OCI-M1 (cell line): ENCODE measurements at places on chromosomes 7 and 10.

DNA sequence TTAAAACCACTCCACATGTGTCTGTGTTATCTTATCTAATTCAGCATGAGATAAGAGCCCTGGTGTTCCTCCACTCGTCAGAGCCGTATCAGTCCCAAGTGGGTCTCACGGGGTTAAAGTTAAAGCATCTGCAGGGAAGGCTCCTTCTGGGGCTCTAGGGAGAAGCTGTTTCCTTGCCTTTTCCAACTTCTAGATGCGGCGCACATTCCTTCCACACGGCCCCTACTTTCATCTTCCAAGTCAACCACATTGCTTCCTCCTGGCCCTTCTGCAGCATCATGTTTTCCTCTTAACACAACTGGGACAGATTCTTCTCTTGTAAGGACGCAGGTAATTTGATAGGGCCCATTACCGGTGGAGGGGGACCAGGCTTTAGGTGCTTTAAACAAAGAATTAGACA lies 620.1 kb upstream of the DPP6 start:
- DNase-seq: no peak

DNA sequence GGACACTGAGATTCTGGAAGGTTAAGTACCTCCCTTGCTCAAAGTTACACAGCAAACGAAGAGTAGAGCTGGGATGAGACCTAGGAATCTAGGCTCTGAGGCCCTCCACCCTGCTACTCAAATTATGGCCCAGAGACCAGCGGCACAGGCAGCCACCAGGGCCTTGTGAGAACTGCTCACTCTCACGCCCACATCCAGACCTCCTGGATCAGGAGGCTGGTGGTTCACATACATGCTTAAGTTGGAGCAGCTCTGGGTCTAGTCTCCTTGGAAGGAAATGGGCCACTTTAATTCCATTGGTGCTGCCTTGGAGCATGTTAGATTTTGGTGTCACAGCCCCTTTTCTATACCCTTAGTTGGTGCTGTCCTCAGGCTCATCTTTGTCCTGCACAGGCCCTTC lies 41.9 kb downstream of the ADRA2A start:
- DNase-seq: no peak

GRCh38 chr7:30634193-30634626 lies 39.5 kb downstream of the GARS1 start:
- no peak for DNase-seq

DNA sequence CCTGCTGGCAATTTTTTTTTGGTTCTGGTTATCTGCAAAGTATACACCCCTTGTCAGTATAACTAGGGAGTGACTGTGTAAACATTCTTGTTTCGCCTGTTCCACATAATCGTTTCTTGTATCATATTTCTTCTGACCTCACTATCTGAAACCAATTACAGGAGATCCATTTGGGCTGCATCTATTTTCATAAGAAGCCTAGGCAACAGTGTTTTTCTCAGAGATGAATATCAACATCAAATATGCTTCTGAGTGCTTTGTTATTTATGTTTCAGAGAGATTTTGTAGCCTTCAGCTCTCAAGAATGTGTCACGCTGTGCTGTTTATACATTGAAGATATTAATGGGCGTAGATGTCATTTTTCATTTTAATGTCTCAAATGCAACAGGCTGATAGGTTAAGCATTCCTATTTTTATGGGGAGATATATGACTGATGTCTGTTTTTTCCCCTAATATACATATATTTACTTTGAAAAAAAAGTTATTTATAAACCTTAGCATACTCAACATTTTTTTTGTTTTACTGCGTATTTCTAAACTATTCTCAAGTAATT lies 115.5 kb downstream of the FOXP2 start:
- no peak for DNase-seq

GRCh38 chr7:14850039-14850438 lies 52.5 kb downstream of the DGKB start:
- peak; percentile 32 for DNase-seq

- DNase-seq: peak; percentile 14
Observed at GRCh38 chr7:18276380-18276779, 219.2 kb upstream of the HDAC9 start.

DNA sequence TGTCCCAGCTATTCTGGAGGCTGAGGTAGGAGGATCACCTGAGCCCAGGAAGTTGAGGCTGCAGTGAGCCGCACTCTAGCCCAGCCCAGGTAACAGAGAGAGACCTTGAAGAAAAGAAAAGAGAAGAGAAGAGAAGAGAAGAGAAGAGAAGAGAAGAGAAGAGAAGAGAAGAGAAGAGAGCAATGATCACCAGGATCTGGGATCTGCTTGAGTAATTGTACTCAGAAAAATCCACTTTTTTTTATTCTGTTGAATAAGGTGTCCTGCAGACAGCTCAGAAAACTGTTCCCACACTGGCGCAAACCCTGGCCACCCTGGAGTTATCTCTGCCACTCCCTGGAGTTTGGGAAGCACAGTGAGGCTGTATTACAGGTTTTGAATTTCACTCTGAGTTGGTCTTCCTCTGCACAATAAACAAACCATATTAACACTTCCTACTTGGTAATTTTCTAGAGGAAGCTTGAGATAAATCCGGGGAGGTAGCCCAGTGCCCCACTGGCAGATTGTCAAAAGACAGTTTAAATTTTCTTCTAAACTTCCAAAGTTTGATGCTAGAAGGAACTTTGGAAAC lies 9.6 kb upstream of the OAT start:
- DNase-seq: no peak
